ENCODE measurements at places on chromosomes 5 and 9.

- no peak for DNase-seq
These were observed 382.9 kb upstream of the RFX3 start for GRCh38 chr9:3908731-3909130.

DNA sequence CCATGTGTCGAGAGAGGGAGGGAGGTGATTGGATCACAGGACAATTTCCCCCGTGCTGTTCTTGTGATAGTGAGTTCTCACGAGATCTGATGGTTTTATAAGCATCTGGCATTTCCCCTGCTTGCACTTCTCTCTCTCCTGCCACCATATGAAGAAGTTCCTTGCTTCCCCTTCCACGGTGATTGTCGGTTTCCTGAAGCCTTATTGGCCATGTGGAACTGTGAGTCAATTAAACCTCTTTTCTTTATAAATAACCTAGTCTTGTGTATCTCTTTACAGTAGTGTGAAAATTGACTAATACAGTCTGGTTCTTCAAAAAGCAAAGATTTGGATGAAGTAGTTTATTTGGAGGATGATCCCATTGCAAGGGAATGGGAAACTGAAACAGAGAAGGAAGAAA, 11.3 kb upstream of the MIER3 start:
- DNase-seq = no peak

DNA sequence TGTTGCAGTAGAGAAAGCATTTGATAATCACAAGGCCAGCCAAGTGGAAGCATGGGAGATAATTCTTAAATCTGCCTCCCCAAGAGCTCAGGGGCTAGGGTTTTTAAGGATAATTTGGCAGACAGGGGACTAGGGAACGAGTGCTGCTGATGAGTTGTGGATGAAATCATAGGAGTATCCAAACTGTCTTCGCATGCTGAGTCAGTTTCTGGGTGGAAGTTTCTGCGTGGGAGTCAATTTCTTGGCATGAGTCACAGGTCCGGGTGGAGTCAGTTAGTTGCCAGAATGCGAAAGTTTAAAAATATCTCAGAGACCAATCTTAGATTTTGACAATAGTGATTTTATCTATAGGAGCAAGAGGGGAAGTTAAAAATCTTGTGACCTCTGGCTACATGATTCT, 112.6 kb downstream of the TMC1 start:
- DNase-seq = peak; percentile 50

- no peak for DNase-seq
These were observed 591.8 kb upstream of the CLINT1 start for GRCh38 chr5:158450751-158451171.

DNA sequence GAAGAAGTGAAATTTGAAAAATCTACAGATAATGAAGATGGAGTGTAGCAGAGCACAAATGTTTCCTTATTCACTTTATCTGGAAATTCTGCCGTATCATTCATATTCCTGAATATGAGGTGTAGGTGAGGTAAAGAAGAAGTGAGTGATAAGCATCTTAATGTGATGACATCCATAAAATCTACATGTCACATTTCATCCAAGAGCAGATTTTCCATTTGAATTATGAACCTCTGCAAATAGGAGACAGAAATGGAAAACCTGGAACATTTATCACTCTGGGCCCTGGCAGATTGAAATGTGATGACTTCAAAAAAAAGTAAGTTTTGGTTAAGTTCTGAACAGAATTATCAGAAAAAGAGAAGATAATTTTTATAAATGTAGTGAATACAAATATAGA, 240.2 kb downstream of the CDH12 start:
- no peak for DNase-seq

- DNase-seq = peak; percentile 90
These were observed 133.1 kb downstream of the GABBR2 start for GRCh38 chr9:98575379-98576346.

DNA sequence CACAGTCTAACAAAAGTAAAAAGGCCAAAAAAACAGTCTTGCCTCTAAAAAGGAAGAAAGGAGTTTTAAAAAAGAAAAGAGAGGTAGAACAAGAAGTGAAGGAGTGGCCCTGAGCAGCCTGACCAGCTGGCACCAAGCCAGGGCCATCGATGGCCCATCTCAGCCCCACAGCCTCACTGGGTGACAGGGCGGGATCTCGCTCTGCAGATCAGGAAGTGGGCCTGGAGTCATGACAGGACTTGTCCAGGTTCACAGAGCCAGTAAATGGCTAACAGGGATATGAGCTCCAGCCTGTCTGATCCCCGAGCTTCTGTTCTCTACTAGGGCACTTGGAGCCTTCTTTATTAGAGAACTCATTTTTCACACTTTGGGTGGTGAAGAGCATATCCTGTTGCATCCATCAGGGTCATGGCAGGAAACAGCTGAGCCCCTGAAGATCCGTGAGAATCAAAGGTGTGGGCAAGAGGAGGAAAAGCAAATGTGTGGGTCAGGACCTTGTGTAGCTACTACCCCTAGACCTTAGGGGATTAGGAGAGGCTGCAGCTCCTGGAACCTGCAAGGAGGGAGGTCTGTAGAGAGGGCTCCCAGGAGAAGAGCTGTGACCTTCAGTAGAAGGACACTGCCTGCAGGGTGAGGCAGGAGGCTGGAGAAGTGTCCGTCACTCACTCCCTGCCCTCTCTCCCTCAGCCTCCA, 299.0 kb upstream of the MSX2 start:
- no peak for DNase-seq

- no peak for DNase-seq
These were observed 84.2 kb downstream of the ESM1 start for GRCh38 chr5:54900984-54901725.

GRCh38 chr5:103941596-103941995, 379.0 kb upstream of the NUDT12 start:
- DNase-seq = no peak

DNA sequence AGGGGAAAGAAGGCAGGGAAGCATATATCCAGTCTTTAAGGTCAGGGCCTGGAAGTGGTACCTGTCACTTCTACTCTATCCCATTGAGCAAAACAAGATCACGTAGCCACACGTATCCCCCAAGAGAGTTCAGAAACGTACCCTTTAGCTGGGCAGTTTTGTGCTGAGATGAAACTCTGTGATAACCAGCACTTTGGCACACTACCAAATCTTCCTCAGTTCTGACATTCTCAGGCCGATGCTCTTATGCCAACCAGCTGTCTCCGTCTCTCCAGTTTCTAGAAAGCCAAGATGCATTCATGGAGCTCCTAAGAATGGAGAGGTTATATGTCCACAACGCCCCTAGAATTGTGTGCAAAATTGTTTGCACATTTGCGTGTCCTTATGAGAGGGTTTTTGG, 176.6 kb upstream of the MSX2 start:
- no peak for DNase-seq

DNA sequence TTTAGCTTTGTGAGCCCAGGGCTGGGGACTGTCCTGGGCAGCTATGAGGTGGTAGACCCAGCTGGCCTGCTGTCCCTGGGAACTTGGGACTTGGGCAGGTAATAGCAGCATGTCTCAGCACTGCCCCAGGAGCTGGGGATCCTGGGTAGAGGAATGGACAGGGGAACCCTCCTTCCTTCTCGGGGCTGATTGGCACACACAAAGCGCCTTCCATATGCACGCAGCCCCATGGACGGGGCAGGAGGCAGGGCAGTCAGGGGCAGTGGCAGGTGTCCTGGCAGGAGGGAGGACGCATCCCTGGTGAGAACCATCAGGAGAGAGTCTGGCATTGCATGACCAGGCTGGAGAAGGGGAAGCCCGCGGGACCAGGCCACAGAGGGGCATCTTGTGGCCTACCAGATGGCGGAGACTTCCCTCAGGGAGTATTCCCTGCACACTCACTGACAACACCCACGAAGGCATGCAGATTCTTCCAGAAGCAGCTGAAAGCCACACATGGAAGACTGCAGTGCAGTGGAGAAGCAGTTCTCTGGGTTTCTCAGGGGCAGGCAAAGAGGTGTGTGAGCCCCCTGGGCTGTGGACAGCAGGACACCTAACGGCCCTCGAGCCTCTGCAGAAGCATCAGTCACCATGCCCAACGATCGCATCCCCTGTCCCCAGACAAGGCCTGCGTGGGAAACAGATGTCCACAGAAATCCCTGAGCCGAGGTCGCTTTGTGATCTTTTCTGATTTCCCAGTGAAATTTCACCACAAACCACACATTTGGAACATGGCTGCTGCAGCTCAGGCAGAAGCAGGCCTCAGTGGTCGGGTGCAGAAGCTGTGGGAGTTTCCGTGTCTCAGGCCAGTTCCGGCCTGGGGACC, 7.0 kb upstream of the NKD2 start:
- DNase-seq = no peak

GRCh38 chr9:92425474-92425873, 1.2 kb upstream of the OMD start:
- no peak for DNase-seq

DNA sequence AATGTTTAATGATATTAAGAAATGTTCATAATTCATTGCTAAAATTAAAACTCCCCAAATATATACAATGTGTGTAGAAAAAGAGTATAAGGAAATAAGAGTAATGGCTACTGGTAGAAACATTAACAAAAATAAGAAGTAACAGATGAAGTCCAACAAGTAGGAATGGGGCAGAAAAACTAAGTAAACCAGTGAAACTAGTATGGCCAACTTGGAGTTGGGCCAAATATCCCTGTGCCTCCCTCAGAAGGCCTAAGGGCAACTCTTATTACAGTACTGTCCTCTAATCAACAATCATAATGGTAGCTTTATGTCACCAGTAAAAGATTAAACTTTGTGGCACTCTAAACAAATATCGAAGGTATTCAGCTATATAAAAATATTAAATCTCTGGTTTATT, 93.5 kb downstream of the SSBP2 start:
- no peak for DNase-seq

DNA sequence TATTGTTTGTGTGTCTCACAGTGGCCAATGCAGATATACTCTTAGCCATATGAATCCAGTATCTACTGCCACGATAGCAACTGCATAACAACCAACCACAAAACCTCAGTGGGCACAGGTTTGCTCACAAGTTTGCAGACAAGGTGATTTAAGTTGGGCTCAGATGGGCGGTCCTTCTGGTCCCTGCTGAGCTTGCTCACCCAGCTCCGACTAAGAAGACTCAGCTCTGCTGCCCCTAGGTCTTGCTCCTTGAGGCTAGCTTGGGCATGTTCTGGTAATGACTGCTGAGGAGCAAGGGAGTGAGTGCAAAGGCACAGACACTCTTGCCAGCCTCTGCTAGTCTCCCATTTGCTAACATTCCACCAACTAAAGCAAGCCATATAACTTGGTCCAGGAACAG, 52.6 kb downstream of the MTX3 start:
- no peak for DNase-seq

- DNase-seq = no peak
These were observed 99.1 kb upstream of the ABCA1 start for GRCh38 chr9:105027084-105027483.

GRCh38 chr9:107211284-107211923, 71.7 kb upstream of the RAD23B start:
- no peak for DNase-seq

DNA sequence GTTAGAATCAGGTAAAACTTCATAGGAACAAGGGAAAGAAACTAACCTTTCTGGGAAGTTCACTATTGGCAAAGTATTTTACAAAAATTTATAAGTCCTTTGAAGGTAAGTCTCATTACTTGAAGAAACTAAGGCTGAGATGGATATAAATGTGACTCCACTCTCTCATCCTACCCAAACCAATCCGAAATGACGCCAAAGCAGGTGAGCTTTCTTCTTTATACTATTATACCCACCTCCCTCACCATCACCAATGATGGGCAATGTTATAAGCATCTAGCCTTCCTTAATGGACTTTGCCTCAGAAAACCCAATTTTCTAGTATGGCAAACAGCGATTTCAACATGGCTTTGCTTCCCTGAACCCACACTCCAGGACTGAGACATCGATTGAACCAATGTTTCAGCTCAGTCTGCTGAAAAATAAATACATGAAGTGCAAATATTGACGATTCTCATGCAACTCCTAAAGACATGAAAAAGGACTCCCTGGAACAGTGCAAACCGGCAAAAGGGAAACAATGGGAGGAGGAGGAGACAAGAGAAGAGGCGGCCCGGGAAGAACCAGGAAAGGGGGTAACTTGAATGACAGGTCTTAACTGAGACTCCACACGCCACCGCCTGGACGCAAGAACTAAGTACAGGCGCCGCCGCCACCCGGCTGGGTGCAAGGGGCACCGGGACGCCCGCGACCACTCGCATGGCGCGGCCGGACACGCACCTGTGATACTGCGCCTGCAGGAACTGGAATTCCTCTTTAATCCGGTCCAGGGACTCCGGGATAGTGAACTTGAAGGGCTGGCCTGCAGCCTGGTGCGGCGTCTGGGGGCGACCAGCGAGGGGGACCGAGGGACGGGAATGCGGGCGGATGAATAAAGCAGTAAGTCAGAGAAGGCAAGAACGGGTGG, 2.5 kb downstream of the TLE1 start:
- DNase-seq = peak; percentile 64

GRCh38 chr9:113564498-113565237, 101.1 kb downstream of the RGS3 start:
- peak; percentile 85 for DNase-seq

All from urothelium cell line (cell line).